H7 (cell line): ENCODE measurements at places on chromosomes 7 and 10. TPM values are rescaled to one million over a fixed set of nuclear protein-coding genes. Genes with fewer than 3 reads are reported as not detected.

DNA sequence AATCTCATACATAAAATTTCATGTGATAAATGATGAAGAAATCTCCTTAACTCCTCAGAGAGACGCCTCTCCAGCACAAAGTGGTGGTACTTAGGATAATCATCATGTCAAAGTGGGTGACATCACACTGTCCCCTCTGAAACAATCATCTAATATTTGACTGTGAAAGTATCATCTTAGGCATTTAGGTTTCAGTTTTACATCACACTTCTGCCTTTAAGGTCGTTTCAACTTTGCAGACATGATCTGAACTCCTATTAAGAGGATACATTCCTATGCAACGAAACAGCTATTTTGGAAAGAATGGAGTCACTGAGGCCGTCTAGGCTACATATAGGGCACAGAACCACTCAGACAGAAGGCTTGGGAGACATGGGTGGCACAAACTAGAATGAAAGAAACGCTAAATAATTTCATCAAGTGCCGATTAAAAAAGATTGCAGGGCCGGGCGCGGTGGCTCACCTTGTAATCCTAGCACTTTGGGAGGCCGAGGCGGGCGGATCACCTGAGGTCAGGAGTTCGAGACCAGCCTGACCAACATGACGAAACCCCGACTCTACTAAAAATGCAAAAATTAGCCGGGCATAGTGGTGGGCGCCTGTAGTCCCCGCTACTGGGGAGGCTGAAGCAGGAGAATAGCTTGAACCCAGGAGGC lies 2.0 kb downstream of the VOPP1 start:
- no peak for DNase-seq

DNA sequence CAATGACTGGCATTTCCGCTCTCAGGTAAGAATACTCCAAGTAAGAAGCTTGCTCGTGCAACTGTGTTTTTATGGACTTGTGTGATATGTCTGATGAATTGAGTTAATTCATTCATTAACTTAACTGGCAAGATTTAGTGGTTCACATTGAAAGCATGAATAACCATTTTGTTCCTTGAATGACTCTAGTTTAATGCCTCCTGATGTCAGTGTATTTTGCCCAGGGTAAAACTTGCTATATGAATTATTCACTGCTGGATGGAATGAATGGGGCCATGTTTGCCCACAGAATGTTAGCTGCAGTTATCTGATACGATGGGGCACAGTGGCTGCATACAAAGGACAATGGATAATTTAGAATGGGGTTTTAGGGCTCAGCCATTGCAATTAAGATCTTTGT lies 124.1 kb downstream of the ZNF365 start:
- no peak for DNase-seq

DNA sequence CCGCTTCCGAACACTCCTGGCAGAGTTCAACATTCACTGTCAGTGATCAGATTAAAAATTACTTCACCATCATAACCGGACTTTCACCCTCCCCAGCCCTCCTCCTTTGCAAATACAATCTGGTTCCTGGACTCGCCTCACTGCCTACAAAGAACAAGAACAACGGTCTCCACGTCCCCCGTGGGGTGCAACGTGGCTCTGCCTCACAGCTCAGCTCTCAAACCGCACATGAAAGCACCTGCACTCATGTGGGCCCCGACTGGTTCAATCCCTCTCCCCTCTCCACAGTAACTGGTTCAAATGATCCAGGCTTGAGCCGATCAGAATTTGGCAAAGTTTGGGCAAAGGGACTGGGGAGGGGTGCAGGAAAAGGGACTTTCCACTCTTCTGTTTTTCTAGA lies 21.0 kb downstream of the ASB13 start:
- DNase-seq, result peak; percentile 35

DNA sequence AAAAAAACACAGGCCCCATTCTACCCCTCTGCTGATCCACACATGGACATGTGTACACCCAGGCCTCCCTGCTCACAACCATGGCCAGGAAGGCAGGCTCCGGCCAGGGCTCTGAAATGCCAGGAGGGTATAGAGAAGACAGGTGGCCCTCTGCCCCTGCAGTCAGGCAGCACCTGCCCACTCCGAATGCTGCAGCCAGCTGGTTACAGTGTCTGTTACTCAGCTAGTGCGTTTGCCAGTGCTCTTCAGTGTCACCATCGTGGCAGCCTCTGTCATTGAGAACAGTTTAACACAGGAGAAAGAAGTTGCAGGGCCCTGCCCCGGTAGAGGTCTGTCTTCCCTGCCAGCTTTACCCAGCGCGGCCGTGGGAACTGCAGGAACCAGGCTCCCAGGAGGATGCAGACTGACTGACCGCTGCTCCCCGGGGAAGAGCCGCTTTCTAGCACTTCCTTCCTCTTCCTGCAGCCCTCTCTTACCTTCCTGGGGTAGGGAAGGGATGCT lies 128.8 kb upstream of the FAM20C start:
- peak; percentile 59 for DNase-seq

DNA sequence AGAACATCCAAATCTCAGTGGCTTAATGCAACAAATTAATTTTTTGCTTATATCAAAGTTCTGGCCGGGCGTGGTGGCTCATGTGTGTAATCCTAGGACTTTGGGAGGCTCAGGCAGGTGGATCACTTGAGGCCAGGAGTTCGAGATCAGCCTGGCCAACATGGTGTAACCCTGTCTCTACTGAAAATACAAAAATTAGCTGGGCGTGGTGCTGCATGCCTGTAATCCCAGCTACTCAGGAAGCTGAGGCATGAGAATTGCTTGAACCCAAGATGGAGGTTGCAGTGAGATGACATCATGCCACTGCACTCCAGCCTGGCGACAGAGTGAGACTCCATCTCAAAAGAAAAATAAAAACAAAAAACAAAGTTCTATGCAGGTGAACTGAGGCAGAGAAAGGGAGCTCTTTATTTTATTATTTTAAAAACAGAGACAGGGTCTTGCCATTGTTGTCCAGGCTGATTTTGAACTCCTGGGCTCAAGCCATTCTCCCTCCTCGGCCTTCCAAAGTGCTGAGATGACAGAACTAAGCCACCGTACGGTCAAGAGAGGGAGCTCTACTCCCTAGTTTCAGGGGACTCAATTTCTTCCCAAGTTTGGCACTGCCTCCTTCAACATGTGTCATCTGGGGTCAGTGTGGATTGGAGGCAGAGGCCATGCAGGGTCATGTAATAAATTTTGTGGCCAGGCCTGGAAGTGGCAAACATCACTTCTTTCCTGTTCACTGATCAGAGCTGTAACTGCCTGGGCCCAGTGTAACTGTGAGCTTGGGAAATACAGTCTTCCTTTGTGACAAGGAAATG lies 2.4 kb downstream of the ADCK2 start:
- DNase-seq, result peak; percentile 77

Gene TMEM225B
- total RNA-seq, result 0.48 and 0.52 TPM in 2 replicates

Gene PCGF6
- 20.2 and 22.4 TPM in 2 replicates for total RNA-seq
